Transverse colon (tissue), 4 donors: ENCODE measurements at places on chromosomes 12 and 14.

- no peak for DNase-seq
Observed at GRCh38 chr12:104662908-104663307, 206.2 kb downstream of the CHST11 start.

GRCh38 chr14:90510159-90510558 is 113.3 kb downstream of the CALM1 start:
- peak; percentile 81 for DNase-seq

DNA sequence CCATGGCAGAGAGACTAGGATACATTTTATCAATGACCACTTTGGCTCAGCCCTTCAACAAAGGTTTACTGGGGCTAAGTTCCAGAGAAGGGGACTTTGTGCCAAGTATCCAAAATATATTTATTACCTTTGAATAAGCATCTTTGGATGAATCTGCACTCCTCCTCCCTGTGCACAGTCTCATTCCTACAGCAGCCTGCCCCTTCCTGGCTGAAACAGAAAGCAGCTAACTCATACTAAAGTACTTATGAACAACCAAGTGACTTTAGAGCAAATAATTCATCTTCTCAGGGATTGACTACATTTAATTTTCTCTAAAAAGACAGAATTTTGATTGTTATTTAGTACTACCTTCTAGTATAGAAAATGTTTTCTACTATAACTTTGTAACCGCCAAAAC is 47.8 kb upstream of the ETV6 start:
- no peak for DNase-seq

DNA sequence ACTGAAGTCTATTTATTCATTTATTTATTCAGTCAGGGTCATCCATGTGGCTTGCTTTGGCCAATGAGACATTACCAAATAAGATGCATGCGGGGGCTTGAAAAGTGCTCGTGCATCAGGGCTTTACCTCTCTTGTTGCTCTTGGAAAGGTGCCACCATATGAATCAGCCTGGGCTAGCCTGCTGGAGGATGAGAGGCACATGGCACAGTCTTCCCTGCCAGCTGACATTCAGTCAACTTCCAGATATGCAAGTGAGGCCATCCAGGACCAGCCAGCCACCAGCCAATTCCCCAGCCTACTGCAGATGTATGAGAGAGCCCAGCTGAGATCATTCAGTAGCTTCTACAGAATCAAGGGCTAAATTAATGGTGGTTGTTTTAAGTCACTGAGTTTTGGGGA is 105.2 kb upstream of the RPH3A start:
- no peak for DNase-seq

- DNase-seq, result no peak
Observed at GRCh38 chr14:64220466-64220865, 73.7 kb downstream of the ESR2 start.
